ENCODE measurements at places on chromosomes 12 and 14. TPM values are rescaled to one million over a fixed set of nuclear protein-coding genes. Genes with fewer than 3 reads are reported as not detected.

The C12orf54 gene
- not detected for total RNA-seq

The SIX1 gene
- total RNA-seq = 9.4 TPM

The CBX5 gene
- 108 TPM for total RNA-seq

- H3K27me3 ChIP-seq = no peaks in the 10 kb centered on the region
- no peak overlapping the region for H3K27ac ChIP-seq
- peaks cover 10% of the 10 kb centered on the region for H3K36me3 ChIP-seq
Observed at GRCh38 chr14:92570674-92571262, 57.2 kb downstream of the RIN3 start.

DNA sequence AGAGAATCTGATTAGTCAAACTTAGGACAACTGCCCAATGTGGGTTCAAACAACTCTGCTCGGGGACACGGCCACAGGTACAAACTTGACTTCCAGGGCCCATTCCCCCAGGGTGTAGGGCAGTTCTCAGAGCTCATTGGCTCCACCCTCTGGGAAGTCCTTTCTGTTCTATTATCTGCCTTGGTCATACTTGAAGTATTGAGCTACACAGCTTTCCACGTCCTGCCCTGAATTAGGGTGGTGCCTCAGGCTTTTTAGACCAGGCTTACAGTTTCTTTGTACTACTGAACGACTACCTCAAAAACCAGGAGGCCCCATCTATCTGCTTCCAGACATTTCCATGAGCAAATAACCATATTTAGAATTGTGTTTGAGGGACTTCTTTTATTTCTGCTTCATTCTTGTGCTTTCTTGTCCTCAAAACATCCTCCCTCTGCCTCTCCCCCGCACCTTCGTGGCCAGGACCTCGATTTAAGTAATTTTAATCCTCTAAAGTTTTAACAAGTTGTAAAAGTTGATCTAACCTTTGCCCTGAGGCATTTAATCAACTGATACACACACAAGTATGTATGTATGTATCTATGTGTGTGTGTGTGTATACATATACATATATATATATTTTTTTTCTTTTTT is 281.7 kb upstream of the AMIGO2 start:
- no peaks in the 10 kb centered on the region for H3K36me3 ChIP-seq
- H3K27ac ChIP-seq = no peak overlapping the region
- peaks cover 6% of the 10 kb centered on the region for H3K4me1 ChIP-seq
- no peaks in the 10 kb centered on the region for H3K27me3 ChIP-seq

GRCh38 chr12:68932961-68933893 is at the start of gene CPM:
Gene CPM (minus strand): TSS chr12:68933171. CDS start chr12:68932837, 334 bp downstream.
- H3K4me1 ChIP-seq = no peaks in the 10 kb centered on the region
- H3K27me3 ChIP-seq = no peaks in the 10 kb centered on the region
- H3K4me3 ChIP-seq = peak within 1 kb of the TSS; percentile 67

DNA sequence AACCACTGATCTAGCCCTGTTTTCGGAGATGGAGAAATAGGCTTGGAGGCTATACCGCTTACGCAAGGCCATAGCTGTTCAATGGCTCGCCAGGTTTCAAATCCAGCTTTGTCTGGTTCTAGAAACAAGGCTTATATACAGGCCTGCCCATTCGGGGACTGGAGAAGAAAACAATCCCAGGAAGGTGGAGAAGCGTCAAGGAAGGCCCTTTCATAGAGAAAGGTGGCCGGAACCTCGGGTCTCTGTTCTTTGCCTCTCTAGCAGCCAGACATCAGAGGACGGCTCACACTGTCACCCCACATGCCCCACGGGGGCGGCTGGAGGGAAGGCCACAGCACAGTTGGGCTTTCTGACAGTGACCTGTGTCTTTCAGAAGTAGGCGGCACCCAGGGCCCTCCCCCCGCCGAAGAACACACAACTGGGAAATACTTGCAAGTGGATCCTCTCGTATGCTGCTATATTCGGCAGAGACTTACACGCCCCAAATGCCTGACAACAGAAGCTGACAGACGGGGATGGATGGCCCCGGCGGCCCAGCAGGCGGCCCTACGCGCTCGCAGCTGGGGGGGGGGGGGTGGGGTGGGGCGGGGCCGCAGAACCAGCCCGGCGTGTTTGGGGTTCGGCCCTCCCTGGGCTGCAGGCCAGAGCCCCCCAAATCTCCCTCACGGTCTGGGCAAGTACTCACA is 4.5 kb upstream of the SETD1B start:
- H3K4me1 ChIP-seq = peaks cover 48% of the 10 kb centered on the region
- H3K27ac ChIP-seq = peak overlapping the region; percentile 100
- no peaks in the 10 kb centered on the region for H3K36me3 ChIP-seq

DNA sequence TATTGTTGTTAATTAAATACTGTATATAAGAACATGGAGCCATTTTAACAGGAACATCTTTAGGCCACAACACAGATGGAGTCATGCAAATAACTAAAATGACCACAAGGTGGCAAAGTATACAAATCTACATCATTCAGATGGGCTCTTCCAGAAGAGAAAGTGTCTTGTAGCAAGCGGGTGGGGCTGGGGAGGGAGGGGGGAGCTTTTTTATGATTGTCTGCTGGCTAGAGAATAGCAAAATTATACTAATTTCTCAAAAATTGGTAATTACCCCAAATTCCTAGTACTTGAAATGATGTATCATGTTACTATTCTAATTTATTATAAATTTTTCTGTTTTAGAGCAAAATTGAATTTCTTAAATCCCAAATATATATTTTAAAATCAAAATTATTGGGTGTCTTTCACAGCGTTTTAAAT is 378.7 kb downstream of the PRKD1 start:
- H3K36me3 ChIP-seq = no peaks in the 10 kb centered on the region
- DNase-seq = no peak
- no peaks in the 10 kb centered on the region for H3K4me1 ChIP-seq
- no peaks in the 10 kb centered on the region for H3K27me3 ChIP-seq
- no peak overlapping the region for H3K27ac ChIP-seq

- H3K27ac ChIP-seq = no peak overlapping the region
- H3K4me3 ChIP-seq = peak overlapping the region; percentile 68
- H3K36me3 ChIP-seq = no peaks in the 10 kb centered on the region
- H3K27me3 ChIP-seq = no peaks in the 10 kb centered on the region
Observed at GRCh38 chr12:109999983-110000505, 814 bp downstream of the ANKRD13A start.

GRCh38 chr12:48030173-48030650 is 25.9 kb upstream of the COL2A1 start:
- H3K27ac ChIP-seq = no peak overlapping the region
- 0 out of 2 replicates have a peak, but pooled peaks cover 6% of the 10 kb centered on the region for H3K27me3 ChIP-seq
- no peak overlapping the region for H3K4me3 ChIP-seq
- H3K4me1 ChIP-seq = peaks cover 6% of the 10 kb centered on the region
- no peak for DNase-seq

DNA sequence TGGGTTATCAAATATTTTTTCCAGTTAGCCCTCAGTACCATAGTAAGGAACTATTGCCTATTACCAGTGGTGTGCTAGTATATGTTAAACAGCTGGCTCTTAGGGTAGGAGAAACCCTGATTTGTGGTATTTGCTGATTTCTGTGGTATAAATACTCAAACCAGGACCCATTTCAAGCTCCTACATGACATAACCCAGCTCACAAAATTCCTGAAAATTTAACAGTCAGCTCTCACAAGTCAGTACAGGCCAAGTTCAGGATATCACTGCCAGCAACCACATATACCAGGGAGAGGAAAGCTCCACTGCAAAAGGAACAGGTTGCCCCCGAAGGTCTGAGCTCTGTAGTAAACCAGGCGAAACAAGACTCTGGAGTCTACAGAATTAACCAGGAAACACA is 315.3 kb downstream of the NOVA1 start:
- no peaks in the 10 kb centered on the region for H3K27me3 ChIP-seq
- H3K36me3 ChIP-seq = no peaks in the 10 kb centered on the region
- H3K4me3 ChIP-seq = no peak overlapping the region

DNA sequence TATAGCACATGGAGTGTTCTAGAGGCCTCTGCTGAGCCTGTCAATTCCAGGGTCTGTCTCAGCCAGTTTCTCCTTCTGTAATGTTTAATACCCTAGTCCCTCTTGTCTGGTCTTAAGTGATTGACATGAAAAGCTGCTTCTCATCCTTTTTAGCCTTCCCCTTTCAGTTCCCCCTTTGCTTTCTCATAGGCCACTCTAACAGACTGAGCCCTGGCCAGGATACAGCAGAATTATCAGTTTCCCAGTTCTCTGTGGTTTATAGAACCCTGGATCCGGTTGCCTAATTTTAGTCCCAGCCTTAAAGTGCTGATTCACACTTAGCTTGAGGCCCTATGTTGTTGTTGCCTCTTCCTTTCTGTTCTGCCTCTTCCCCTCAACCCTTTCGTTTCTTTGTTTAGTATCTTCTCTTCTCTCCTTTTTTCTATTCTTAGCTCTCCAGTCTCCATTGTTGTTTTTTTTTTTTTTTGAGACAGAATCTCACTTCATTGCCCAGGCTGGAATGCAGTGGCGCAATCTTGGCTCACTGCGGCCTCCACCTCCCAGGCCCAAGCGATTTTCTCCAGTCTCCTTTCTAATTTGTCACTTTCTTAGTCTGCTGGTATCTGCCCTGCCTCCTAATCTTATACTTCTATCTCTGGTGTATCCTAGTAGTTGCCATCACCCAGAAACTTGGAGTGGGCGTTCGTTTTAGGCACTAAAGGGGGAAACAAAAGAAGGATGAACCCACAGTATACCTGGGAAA is 2.9 kb upstream of the BIN2 start:
- DNase-seq = peak; percentile 53
- H3K4me1 ChIP-seq = peaks cover 54% of the 10 kb centered on the region
- H3K27ac ChIP-seq = peak overlapping the region; percentile 72
- no peaks in the 10 kb centered on the region for H3K36me3 ChIP-seq
- H3K4me3 ChIP-seq = no peak overlapping the region

- H3K36me3 ChIP-seq = no peaks in the 10 kb centered on the region
- no peak overlapping the region for H3K4me3 ChIP-seq
- peaks cover 91% of the 10 kb centered on the region for H3K4me1 ChIP-seq
- peak; percentile 50 for DNase-seq
- H3K27me3 ChIP-seq = no peaks in the 10 kb centered on the region
Observed at GRCh38 chr12:47272412-47273190, 192.8 kb upstream of the AMIGO2 start.

Data from PC-9 (cell line).